ENCODE measurements at places on chromosomes 7 and 10.

DNA sequence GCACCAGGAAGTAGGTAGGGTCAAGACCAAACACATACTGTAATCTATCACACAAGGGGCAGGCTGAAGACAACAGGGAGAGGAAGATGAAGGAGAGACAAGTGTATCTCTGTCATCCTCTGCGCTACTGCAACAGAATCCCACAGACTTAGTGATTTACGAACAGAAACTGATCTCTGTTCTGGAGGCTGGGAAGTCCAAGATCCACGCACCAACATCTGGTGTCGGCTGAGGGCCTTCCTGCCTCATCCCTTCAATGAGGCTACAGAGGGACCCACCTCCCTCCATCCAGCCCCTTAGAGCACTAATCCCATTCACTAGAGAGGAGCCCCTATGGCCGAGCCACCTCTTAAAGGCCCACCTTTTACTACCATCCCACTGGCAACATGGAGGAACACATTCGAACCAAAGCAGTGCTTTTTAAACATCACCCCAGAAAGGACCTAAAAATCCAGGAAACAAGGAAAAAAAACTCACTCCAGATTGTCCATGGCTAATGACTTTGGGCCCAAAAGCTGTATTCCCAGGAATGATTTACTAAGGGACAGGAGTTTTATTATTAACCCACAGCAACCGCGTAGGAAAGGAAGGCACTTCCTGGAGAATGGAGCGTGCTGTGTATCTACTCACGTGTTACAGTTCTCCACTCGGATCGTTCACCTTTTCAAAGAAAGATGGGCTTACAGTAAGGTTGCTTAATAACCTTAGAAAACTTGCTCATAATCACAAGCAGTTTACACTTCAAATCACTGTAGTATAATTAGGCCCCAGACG, 4.2 kb downstream of the BNIP3 start:
- DNase-seq = no peak

GRCh38 chr10:47359626-47360418, 11.7 kb downstream of the RBP3 start:
- no peak for DNase-seq

GRCh38 chr7:101915000-101915399, 97.6 kb downstream of the CUX1 start:
- DNase-seq = no peak

GRCh38 chr7:149369497-149369896, 91.4 kb downstream of the ZNF777 start:
- DNase-seq = no peak

- DNase-seq = no peak
Observed at GRCh38 chr7:36264123-36264801, 111.2 kb downstream of the EEPD1 start.

GRCh38 chr10:31010062-31010461, 21.6 kb downstream of the ZNF438 start:
- DNase-seq = no peak

DNA sequence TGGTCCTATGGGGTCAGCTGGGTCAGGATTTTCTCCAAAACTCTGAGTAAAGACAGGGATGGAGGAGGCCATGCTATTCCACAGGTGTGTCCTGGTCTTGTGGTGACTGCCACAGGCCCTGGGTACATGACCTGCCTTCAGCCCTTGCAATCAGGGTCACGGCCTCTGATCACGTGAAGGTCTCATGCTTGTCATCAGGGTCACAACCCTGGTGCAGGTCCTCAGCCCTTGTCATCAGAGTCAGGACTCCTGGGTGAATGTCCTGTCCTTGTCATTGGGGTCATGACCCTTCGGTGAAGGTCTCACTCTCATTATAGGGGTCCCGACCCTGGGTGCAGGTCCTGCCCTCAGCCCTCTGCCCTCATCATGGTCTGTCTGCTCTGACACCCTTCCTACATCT, 21.9 kb upstream of the TBRG4 start:
- no peak for DNase-seq

DNA sequence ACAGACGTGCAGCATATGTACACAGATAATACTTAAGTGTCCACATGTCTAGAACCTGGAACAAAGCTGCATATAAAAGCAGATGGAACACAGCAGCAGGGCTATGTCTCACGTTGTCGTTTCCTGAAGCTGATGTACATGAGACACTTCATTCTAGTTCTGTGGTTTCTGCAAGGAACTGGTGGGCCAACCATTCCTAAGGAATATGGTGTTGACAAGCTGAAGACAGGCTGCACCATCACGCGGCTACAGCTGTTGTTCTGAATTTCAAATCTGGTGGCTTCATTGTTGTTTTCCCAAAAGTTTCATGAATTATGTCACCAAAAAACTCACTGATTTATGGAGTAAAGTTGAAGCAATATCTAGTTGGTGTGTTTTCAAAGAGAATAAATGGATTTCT, 33.7 kb downstream of the PRKAG2 start:
- DNase-seq = no peak

- DNase-seq = no peak
Observed at GRCh38 chr7:132295175-132295574, 281.1 kb downstream of the PLXNA4 start.

DNA sequence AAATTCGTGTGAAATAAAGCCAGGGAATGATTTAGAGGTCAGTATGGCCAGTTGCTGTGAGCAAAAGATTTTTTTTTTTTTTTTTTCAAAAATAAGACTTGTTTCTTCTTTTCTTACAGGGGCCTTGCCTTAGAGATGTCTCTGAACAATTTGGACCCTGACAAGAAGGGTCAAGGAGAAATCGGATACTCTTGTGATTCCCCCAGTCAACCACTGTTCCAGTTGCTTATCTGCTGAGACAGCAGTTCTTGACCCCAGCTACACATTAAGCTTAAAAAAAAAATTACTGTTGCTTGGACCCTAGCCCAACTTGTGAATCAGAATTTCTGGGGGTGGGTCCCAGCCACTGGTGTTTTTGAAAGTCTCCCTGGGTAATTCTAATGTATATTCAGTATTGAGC, 12.0 kb upstream of the FMC1 start:
- no peak for DNase-seq

DNA sequence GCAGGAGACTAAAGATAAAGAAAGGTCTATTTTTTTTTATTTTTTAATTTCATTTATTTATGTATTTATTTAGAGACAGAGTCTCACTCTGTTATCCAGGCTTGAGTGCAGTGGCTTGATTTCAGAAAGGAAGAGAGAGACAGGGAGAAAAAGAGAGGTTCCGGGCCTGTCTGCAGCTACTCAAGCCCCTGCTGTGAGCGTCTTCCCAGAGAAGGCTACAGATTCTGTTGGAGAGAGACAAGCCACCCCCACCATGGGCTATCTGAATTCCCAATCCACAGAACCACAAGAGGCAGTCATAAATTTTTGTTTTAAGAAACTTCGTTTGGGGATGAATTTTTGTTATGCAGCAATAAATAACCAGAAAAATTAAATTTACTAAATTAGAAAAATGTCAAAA, 68.1 kb downstream of the CALN1 start:
- DNase-seq = no peak

DNA sequence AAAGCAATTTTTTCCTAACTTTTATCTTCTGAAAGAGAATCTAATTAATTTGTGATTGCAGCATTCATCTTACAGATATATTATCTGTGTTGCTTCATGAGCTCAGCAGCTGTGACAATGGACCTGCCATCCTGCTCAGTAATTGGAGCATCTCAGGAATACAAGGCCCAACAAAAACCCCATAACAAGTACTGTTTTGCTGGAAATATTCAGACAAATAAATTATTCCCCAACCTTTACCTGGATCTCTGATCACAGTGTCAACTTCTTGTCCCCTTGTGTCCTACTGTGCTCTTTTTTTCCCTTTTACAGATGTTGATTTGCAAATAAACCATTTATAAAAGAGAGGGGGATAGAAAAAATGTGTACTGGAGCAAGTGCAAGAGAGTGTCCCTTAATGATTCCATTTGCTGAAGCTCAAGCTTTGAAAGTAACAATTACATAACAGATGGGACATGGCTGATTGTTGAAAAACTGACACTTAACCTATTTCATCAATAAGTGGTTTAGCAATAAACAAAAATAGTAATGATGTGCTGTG, 1063.4 kb upstream of the GHITM start:
- no peak for DNase-seq

DNA sequence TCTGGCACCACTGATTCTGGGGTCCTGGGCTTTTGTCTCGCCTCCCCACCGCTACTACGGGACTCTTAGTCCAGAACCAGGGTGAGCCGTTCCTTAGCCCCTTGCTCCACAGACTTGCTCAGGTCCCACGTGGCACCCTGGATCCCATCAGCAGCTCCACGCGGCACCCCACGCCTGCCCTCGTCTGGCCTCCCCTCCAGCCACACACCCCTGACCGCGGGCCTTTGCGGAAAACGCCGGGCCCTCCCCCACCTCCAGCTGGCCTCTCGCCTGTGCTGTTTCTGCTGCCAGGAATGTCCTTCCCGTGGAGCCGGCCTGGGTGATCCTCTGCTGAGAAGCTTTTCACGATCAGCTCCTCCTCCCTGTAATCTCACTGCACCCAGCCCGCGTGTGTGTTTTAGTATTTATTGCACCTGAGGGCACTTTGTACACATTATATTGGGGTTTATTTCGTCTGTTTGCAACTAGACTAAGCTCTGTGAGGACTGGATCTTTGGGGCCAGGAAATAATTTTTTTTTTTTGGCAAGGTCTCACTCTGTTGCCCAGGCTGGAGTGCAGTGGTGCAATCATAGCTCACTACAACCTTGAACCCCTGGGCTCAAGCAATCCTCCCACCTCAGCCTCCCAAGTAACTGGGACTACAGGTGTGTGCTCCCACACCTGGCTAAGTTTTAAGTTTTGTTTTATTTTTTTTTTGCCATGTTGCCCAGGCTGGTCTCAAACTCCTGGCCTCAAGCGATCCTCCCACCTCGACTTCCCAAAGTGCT, 10.5 kb upstream of the TTYH3 start:
- DNase-seq = no peak

DNA sequence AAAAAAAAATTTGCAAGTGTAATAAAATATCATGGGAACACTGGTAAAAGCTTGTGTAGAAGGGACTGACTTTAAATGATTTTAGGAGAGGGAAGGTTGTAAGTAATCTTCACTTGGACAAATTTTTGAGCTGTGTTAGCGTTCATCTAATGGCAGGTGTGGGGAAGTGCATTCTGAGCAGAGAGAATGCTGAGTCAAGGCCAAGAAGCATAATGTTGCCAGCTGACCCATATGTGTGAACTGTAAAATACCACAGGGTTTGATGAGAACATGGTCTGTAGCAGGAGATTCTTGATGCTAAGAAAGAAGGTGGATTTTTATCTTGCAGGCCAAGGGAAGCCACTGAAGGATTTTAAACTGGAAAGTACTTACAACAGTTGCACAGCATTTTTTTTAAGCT, 98.2 kb upstream of the ZNF32 start:
- no peak for DNase-seq

DNA sequence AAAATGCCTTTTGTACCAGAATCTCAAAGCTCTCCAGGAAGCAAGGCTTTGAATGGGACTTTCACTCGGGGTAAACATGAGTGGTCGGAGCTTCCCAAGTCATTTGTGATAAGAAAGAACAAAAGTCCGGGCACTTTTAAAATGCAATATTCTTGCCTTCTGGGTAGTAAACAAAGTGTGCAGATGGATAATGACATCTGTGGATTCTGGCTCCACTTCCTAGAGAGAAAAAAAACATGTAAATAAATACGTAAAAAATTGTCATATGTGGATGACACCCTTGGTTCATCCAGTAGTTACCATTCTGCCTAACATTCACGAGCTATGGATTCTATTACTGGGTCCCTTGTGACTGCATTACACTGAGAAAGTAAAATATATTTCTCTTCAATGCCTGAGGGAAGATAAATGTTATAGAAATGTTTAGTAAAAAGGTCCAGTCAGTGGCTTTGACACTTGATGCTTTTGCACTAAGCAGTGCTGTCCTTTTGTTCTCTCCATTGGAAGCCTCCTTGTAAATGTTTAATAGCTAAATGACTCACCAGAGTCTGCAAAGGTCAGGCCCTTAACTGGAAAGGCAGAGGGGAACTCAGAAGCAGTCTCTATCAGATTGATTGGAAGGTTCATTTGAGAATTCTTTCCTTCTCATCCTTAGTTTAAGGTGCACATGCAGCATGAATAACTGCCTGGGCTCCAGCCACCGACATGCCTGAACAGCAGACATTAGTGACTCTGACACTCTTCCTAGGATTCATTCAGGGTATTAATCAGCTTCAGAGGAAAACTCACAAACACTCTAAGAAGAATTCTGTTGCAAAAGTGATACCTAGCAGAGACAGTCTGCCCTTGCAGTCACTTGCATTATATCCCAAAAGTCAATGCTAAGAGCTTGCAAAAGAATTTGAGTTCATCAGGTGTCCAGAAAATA, 11.7 kb upstream of the EDRF1 start:
- DNase-seq = no peak

- no peak for DNase-seq
Observed at GRCh38 chr7:118202061-118202460, 18.1 kb downstream of the LSM8 start.

DNA sequence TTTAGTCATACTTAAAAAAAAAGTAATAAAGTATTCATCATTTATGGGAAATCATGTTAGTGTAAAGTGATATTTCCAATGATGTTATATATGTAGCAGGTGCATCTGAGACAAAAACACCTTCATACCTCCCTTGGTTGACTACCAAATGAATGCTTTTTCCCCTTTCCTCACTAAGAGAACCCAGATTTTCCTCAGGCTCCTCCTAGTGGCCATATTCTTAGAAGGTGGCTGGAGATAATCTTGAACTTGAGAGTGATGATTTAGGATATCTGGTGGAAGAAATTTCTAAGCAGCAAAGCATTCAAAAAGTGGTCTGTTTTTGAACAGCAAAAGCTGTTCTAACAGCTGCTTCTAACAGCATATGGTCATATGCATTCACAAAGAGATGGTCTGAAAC, 16.8 kb upstream of the DNAH11 start:
- DNase-seq = no peak

DNA sequence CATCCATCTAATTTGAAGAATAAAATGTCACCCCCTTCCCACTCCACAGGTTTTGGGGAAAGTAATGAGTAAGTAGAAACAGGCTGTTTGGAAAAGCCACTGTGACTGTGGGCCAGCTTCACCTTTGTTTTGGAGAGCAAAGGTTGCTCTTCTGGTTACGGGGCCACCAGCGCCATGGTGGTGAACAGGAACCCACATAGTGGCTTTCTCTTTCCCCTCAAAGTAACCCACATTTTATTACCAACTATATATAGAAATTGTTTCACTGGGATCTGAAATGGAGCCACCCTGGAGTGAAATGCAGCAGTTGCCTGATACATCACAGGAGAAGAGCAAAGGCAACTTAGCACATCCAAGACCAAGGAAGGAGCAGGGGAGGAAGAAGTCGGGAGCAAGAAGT, 112.3 kb upstream of the EFCAB10 start:
- DNase-seq = no peak

DNA sequence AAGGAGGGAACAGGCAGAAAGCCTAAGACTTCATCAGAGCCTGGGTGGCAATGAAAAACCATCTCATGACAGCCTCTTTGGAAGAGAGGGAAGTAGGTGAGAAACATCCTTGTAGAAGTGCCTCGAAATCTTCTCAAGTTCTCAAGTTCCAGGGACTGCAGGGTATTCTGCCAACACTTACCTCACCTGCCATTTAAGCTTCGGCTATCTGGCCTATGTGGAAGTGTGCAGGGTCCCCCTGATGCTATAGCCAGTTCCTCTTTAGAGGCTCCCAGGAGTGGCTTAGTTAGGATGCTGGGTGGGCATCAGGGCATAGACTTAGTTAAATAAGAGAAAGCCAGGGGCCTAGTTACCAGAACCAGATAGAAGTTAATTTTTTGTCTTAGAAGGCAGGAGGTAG, 27.0 kb downstream of the ABCC2 start:
- DNase-seq = no peak

Data from stimulated activated CD8-positive, alpha-beta memory T cell treated with anti-CD3 and anti-CD28 coated beads, Interleukin-2, amount 100 ng/mL, for 1 hour (primary cell).